ENCODE measurements at places on chromosomes 1 and 21. TPM values are rescaled to one million over a fixed set of nuclear protein-coding genes. Genes with fewer than 3 reads are reported as not detected.

DNA sequence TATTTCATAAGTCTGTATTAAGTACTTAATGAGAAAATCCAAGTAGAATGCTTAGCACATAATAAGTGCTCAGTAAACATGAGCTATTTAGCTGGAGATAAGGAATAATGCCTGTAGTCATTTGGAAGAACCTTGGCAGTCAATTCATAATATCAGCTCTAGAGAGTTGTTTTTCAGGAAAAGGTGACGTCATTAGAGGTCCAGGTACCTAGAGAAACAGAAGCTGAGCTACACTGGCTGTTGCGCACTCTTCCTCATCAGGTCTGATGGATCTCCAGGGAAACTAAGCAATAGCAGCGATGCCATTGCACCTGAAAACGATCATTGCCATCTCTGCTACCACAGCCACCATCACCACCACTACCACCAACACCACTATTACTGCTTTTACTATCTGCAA lies 187.8 kb upstream of the PLD5 start:
- no peak for DNase-seq

IL12RB2 gene
- total RNA-seq, result not detected

FAM151A gene
- not detected for total RNA-seq

DNA sequence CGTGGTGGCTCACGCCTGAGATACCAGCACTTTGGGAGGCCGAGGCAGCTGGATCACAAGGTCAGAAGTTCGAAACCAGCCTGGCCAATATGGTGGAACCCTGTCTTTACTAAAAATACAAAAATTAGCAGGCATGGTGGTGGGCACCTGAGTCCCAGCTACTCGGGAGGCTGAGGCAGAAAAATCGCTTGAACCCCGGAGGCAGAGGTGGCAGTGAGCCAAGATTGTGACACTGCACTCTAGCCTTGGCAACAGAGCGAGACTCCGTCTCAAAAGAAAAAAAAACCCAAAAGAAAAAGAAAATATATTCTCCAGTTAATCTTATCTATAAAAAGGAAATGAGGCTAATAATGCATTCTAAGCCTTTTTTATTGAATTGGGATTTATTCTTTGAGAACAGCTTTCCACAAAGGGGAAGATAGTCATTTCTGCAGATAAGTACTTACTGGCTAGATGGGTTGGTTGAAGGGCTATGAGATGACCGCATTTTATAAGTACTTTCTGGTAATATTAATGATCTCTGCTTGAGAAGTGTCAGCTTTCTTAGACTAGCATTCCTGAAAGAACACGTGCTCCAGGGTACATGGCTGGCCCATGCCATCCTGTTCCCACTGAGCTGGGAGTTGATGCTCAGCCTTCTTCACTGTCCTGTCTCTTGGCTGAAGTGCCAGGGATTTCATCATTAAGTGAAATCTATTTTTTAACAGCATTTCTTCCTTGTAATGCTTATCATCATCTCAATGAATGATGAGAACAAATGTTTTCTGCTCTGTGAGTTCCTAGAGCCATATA lies 57.9 kb downstream of the SASS6 start:
- no peak for DNase-seq

- no peak for DNase-seq
Observed at GRCh38 chr1:179938752-179939151, 15.9 kb upstream of the CEP350 start.

LAX1 gene
- total RNA-seq, result not detected

- DNase-seq, result no peak
Observed at GRCh38 chr1:205936311-205936710, 6.9 kb downstream of the SLC26A9 start.

DNA sequence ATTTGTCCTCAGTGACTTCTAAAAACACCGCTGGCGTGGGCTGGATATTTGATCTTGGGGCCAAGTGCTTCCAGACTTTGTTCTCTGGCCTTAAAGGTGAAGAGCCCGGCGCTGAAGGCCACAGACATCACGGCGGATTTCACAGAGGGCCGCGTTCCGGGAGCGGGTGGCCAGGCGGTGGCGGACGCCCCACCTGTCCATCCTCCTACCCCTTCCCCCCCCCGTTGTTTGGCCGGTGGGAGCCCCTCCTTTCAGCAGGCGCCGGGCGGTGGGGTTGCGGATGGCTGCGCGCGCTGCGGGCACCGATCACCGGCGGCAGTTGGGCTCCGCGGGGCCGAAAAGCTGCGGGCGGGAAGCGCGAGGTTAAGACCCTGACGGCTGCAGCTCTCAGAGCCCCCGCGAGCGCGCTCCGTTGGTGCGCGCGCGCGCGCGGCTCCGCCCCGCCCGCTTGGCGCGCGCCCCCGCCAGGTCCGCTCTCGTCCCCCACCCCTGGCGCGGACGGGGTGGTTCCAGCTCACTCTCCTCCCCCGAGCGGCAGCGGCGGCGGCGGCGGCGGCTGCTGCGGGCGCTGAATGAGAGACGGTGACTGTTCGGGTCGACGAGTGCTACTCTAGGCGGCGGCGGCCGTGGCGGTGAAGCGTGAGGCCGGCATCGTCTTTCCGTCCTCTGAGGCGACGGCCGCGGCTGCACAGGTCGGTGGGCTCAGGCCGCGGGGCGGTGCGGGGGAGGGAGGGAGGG lies at the start of gene RALGPS2:
Gene RALGPS2, plus strand, starts transcription at position 517 of the 738 bp plus-strand sequence. CDS start 51,521 bp downstream, outside the sequence.
- DNase-seq, result peak; percentile 17

- no peak for DNase-seq
Observed at GRCh38 chr1:220915117-220915440, 35.8 kb downstream of the HLX start.

DNA sequence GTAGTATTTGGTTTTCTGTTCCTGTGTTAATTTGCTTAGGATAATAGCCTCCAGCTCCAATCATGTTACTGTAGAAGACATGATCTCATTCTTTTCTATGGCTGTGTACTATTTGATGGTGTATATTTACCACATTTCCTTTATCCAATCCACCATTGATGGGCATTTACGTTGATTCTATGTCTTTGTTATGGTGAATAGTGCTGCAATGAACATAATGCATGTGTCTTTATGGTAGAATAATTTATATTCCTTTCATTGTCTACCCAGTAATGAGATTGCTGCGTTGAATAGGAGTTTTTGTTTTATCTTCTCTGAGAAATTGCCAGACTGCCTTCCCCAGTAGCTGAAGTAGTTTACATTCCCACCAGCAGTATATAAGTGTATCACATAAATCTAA lies 538.8 kb downstream of the LRRIQ3 start:
- DNase-seq, result no peak
